ENCODE measurements at places on chromosomes 2 and 18.
A peak's percentile ranks its signal among the peaks of the same experiment; 100 is the strongest.

DNA sequence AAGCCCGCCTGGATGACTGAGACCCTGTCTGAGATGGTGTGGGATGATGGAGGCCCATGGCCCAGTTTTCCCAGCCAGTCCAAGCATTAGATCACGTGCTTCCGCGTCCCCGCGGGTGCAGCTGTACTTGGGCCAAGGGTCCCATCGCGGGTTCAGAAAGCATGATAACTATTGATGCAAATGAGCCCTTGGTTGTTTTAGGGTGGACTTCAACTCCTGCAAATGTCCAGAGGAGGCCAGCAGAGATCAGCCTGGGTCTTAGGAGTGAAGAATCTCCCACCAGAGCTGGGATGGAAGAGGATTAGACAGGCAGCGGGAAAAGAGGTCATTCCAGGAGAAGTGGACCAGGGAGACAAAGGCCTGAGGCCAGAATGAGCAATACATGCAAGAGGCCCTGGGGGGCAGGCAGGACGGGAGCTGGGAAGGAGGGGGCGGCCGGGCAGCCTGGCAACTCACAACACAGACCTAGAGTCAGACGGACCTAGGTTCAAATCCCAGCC lies 89.9 kb upstream of the TMEM247 start:
- DNase-seq, result no peak

GRCh38 chr2:28970464-28971160 lies 10.5 kb upstream of the TOGARAM2 start:
- no peak for DNase-seq

DNA sequence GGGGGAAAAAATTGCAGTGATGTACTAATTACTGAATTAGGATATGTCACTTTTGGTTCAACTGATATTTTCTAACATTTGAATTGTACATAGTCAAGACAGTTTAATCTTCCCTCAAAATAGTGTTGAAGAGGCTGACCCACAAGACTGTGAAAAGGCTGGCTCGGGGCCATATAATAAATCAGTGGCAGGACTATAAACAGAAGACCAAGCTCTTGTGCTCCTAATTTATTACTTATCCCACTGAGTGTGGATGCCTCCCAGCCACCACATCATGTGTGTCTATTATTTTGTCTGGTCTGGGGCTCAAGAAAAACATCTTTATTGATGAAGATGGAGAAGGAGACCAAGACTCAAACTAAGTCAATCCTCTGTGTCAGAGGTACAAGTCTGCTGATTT lies 64.4 kb downstream of the PLEKHM3 start:
- no peak for DNase-seq

DNA sequence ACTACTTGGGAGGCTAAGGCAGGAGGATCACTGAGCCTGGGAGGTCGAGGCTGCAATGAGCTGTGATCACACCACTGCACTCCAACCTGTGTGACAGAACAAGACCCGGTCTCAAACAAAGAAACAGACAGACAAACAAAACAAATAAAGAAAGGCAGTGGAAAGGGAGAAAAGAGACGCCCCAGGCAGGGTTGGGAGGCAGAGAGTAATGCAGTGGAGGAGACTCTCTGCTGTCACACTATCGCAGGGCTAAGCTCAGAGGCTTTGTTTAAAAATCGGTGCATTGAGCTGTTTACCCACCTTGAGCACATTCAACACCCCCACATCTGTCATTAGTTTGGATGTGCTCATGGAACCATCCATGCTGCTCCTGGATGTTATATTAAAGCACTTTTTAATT lies 84.2 kb upstream of the RMP24 start:
- no peak for DNase-seq

GRCh38 chr2:215542690-215543089 lies 106.8 kb upstream of the FN1 start:
- DNase-seq, result no peak

DNA sequence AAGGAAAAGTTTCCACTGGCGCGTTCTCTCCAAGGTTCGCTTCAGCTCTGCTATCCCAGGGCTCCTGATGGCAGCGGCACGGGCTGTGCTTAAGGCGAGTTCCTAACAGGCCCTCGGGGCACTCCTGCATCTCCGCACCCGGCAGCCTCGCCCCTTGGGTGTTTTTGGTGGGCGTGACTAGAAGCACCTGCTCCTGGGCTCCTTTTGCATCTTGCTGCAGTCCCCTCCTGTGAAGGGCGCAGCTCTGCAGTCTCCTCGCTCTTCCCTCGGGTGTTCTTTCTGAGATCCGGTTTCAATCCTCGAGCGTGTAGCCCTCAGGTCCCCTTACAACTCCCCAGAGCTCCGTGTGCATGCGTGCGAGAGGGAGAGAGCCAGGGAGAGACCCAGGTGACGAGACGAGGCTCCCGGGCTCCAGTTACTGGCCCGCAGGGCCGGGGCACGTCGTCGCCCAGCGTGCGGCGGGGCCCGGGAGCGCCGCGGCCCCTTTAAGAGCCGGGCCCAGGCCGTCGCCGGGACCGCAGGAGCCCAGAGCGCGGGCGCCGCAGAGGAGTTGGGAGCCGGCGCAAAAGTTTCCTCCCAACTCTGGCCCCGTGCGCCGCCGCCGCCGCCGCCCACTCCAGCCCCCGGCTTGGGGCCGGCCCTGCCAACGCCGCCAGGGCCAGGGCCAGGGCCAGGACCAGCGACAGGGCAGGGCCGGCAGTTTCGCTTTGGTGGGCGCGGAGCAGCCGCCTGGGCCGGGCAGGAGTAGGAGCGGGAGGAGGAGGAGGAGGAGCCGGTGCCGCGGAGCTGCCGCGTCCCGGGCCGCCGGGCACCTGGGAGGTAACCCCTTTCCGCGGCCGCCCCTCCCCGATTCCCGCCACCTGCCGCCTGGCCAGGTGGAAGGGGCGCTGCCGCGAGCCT lies at the start of gene PARD3B:
TSS of gene PARD3B (plus strand) at position 515 of the 900 bp plus-strand sequence. CDS start 525 bp downstream, outside the sequence.
- peak; percentile 81 for DNase-seq

DNA sequence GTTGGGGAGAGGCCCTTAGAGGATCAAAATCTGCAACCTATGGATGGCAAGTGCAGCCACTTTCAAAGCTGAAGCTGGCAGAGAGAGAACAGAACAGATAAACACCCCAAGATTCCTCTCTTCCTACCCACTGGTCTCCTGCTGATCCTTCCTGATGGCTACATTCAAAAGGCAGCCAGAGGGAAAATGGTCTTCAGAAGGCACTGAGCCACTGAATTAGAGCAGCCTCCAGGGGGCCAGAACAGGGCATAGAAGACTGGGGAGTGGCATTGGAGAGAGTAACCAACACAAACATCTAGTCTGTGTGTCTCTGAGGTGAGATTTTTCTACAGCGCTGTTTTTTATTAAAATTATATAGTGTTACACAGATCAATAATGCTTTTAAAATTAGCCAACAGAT lies 432.6 kb downstream of the PARD3B start:
- no peak for DNase-seq

GRCh38 chr2:174802459-174802858 lies 38.2 kb upstream of the CHRNA1 start:
- peak; percentile 44 for DNase-seq

DNA sequence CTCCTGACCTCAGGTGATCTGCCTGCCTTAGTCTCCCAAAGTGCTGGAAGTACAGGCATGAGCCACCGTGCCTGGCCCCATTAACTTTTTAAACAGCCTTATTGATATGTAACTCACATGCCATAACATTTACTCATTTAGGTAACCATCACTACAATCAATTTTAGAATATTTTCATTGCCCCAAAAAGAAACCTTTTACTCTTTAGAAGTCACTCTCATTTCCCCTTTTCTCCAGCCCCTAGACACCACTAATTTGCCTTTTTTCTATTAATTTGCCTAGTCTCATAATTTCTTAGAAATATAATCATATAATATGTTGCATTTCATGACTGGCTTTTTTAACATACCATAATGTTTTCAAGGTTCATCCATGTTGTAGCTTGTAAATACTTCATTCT lies 57.2 kb upstream of the TACR1 start:
- DNase-seq, result no peak

- DNase-seq, result no peak
These were observed 231.9 kb upstream of the MGAT5 start for GRCh38 chr2:134021830-134022524.

DNA sequence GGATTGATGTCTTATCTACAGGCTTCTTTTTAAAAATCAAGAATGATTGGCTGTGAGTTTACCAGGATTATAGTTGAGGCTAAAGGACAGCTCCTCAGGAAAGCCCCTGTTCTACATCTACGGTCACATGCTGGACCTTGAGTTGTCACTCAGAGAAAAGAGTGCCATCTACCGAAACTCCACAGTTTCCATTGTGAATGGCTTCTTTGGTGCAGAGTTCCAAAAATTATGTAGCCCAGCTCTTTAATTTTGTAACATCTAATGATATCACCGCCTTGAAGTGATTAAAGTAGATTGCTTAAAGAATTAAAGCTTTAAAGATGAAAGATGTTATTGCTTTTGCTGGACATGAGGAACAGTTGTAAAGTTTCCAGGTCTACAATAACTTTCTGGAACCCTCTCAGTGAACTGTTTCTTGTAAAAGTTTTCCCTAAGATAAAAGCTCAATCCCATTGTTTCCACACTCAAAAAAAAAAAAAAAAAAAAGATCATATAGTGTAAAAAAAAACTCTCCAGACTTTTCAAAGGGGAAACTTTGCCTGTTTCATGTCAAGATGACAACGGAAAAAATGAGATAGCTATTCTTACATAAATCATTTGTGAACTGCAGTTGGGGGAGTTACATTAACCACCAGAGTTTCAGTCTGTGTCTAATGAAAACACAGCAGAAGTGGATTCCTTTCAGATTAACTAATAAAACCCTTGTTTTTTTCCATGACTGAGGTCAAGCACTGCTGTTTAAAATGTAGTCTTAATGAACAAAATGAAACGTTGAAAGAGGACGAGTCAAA lies 4.3 kb downstream of the COL3A1 start:
- DNase-seq, result no peak

- DNase-seq, result peak; percentile 23
These were observed 20.2 kb downstream of the IL18RAP start for GRCh38 chr2:102442967-102443828.

- DNase-seq, result no peak
These were observed 44.6 kb downstream of the SMAD4 start for GRCh38 chr18:51074605-51075004.

DNA sequence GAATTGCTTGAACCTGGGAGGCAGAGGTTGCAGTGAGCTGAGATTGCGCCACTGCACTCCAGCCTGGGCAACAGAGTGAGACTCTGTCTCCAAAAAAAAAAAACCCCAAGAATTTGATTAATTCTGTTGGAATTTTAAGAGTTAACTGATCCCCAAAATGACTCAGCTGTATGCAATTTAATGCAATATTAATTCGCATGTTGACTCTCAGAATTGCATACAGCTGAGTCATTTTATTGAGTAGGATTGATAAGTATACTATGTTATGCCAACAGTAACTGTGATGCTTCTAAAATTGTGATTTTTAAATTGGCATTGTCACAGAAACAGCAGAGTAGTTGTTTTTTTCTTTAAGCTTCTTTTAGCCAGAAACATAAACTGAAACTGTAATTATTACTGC lies 19.6 kb downstream of the MSH2 start:
- DNase-seq, result peak; percentile 37

DNA sequence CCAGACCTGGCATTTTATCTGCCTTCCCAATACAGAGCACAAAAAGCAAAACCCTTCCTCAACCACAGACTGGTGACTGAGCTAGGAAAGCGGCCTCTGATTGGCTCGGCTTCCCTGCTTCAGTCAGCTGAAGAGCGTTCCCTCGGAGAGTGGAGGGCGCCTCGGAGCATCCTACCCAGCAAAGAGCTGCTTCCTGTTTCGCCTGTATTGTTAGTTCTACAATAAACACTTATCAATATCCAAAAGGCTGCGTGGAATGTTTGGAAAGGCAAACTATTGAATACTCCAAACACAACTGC lies 125.0 kb downstream of the CACNB4 start:
- DNase-seq, result no peak

GRCh38 chr2:177753682-177754491 lies 318.7 kb downstream of the PDE11A start:
- peak; percentile 76 for DNase-seq

All from AG08396 (cell line).